ENCODE measurements at places on chromosomes 5 and 9. TPM values are rescaled to one million over a fixed set of nuclear protein-coding genes. Genes with fewer than 3 reads are reported as not detected.

DNA sequence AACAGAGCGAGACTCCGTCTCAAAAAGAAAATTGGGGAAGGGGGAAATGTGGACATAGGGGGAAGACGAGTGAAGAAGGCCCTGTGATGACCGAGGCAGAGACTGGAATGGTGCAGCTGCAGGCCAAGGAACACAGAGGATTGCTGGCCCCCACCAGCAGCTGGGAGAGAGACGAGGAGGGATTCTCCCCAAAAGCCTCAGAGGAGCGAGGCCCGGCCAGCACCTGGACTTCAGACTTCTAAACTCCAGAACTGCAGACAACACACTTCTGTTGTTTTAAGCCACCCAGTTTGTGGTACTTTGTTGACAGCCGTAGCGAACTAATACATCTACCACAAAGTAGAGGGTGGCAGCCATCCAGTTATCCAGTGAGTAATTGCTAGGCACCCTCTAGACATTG lies 124.6 kb downstream of the ATPSCKMT start:
- no peak overlapping the region for H3K27ac ChIP-seq
- H3K36me3 ChIP-seq, result no peaks in the 10 kb centered on the region
- no peaks in the 10 kb centered on the region for H3K4me1 ChIP-seq
- H3K27me3 ChIP-seq, result peaks cover 6% of the 10 kb centered on the region
- H3K4me3 ChIP-seq, result no peak overlapping the region

DNA sequence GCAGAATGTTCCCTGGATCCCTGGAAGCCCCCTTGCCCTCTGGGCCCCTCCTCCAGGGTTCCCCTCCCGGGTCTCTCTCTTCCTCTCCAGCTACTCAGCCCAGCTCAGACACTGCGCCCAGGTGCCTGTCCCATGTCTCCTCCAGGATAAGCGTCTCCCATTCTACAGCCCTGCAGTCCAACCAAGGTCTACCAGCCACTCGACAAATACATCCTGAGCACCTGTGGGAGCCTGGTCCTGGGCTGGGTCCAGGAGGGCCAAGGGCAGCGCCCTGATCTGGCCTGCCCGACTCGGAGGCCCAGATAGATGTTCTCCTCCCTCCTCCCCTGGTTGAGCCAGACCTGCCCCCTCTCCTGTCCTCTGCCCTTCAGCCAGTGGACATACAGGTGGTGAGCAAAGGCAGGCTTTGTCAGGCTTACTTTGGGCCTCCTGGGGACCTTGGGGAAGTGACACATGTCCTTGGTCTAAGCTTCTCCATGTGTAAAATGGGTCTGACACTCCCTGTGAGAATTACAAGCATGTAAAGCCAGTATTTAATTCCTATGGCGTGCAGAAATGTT lies 1.4 kb downstream of the FLT4 start:
- H3K4me3 ChIP-seq, result peak overlapping the region; percentile 99
- peak overlapping the region; percentile 86 for H3K27ac ChIP-seq
- DNase-seq, result no peak
- peaks cover 30% of the 10 kb centered on the region for H3K36me3 ChIP-seq
- peaks cover 22% of the 10 kb centered on the region for H3K27me3 ChIP-seq

DNA sequence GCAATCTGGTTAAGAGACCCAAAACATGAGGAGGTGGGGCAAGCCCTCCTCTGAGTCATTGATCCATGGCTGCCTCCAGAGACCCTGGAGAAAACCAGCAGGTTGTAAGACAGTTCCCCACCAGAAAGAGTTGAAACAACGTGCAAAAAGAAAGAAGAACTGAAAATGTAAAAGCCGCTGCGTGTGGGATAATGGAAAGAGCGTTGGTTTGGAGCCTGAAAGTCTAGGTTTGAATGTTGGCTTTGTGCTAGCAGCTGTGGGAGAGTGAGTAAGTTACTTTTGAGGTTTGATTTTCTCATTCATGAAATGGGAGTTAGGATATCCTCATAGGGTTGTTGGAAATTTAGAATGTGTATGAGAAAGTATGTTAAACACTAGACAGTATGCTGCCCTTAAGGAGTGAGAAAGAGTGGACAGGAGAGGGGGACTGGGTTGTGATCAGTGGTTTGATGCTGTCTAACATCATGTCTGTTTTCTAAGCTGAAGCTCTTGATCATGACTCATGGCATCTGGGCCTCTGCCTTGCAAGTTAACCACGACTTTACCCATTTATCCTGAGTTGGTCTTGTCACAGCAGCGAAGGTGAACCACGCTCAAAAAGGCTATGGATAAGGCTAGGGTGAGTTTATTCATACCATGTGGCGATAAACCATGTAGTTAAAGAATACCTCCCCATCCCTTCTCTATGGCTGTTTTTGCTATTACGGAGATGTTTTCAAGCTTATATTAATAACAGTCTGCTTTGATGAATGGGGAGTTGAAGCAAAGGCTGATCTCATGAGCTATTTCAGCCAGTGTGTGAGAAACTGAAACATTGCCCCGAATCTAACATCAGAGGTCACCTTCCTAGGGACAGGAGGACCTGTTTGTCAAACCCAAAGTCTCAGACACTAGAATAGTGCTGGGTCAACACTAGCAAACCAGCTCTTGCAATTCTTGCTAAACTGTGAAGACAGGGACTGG lies 41.3 kb downstream of the ZNF366 start:
- H3K4me1 ChIP-seq, result peaks cover 24% of the 10 kb centered on the region
- H3K27me3 ChIP-seq, result peaks cover 1% of the 10 kb centered on the region
- no peak overlapping the region for H3K27ac ChIP-seq
- DNase-seq, result no peak
- peaks cover 46% of the 10 kb centered on the region for H3K36me3 ChIP-seq

DNA sequence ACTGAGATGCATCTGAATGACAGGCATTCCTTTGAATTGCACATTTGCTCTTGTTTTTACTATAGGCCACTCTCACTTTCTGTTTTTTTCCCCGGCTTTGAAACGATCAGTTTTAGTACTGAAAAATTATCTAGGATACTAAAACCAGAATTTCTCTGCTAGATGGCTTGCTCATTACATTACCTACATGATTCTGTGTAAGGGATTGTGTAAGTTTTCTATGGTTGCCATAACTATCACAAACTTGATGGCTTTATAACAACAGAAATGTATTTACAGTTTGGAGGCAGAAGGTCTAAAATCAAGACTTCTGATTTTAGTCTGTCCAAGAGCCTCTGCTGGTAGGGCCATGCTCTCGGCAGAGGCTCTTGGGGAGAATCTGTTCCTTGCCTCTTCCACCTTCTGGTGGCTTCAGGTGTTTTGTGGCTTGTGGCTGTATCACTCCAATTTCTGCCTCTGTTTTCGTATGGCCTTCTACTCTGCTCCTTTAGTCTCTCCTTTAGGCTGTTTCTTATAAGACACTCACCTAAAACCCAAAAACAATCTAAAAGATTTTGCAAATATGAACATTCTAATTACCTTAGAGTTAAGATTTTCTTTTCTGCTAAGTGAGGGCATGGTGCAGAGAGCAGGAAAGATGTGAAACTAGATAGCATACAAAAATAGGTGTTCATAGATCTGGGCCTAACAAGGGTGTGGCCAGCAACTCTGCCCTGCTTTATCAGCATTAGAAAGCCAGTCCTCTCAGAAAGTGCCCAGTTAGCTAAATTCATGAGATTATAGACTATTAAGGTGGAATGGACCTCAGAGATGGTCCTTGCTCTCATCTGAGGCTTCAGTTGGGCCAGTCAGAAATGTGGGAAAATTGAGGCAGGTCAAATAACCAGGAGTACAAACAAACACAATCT lies 93.3 kb upstream of the CDKN2B start:
- H3K27me3 ChIP-seq, result no peaks in the 10 kb centered on the region
- no peaks in the 10 kb centered on the region for H3K36me3 ChIP-seq
- peaks cover under 1% of the 10 kb centered on the region for H3K4me1 ChIP-seq
- H3K4me3 ChIP-seq, result no peak overlapping the region
- no peak for DNase-seq
- no peak overlapping the region for H3K27ac ChIP-seq

GRCh38 chr9:101376111-101376848 lies 8.5 kb downstream of the BAAT start:
- no peak for DNase-seq
- H3K36me3 ChIP-seq, result no peaks in the 10 kb centered on the region
- no peak overlapping the region for H3K27ac ChIP-seq

DNA sequence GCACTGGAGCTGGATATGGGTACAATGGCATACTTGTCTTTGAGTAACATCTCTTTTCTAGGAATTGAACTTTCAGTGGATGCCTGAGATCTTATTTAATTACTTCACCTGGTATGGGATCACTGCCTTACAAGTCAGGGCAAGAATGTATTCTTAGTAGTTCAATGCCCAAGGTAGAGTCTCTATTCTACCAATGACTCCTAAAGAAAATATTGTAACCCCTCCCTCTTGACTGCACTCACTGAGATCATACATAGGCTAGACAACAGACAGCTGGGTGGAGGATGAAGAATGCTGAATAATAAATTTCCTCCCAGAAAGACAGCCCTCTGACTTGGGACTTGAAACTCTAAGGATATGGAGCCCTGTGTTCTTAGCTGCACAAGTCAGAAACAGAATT lies 1216.3 kb upstream of the ACO1 start:
- H3K36me3 ChIP-seq, result no peaks in the 10 kb centered on the region
- H3K27me3 ChIP-seq, result peaks cover 3% of the 10 kb centered on the region
- no peak overlapping the region for H3K27ac ChIP-seq
- H3K4me1 ChIP-seq, result no peaks in the 10 kb centered on the region

DNA sequence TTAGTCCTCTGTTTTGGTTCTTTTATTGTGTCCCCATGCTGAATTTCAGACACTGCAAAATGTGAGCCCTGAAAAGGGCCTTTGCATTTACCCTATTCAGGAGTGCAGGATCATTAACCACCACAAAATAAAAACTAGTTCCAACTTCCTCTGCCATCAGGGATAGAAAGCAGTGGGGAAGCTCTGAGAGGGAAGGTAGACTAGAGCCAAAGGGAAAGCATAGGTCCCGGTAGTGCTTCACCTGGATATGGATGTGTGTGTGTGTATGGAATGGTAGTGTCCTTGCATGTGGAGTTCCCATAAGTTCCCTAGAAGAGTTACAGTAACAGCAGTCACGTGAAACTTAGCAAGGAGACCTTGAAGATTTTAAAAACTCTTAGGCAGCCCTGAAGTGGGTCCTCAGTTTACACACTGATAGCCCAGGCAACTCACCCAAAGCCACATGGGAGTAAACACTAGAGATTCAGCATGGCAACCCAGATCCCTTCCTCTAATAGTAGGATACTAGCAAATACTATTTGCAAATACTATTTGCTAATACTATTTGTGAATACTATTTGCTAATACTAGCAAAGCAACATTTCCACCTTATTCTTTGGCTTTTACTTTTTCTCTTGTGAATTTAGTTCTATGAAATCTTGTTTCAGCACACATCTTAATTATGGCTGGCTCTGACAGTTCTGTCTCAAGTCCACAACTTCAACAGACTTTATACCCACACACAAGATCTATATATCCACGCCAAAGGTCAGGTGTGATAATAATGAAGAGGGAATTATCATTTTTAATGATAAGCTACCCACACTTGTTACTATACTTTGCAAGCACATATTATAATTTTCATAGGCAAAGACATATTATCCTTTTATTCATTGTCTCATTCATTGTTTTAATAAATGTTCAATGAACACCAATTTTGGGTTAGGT lies 70.4 kb upstream of the IFNE start:
- no peak overlapping the region for H3K27ac ChIP-seq
- no peaks in the 10 kb centered on the region for H3K27me3 ChIP-seq
- H3K4me1 ChIP-seq, result peaks cover 4% of the 10 kb centered on the region
- no peaks in the 10 kb centered on the region for H3K36me3 ChIP-seq
- DNase-seq, result no peak

GRCh38 chr9:91089405-91090129 lies 272.2 kb downstream of the AUH start:
- H3K4me1 ChIP-seq, result peaks cover 2% of the 10 kb centered on the region
- H3K27me3 ChIP-seq, result no peaks in the 10 kb centered on the region
- no peak overlapping the region for H3K4me3 ChIP-seq

DNA sequence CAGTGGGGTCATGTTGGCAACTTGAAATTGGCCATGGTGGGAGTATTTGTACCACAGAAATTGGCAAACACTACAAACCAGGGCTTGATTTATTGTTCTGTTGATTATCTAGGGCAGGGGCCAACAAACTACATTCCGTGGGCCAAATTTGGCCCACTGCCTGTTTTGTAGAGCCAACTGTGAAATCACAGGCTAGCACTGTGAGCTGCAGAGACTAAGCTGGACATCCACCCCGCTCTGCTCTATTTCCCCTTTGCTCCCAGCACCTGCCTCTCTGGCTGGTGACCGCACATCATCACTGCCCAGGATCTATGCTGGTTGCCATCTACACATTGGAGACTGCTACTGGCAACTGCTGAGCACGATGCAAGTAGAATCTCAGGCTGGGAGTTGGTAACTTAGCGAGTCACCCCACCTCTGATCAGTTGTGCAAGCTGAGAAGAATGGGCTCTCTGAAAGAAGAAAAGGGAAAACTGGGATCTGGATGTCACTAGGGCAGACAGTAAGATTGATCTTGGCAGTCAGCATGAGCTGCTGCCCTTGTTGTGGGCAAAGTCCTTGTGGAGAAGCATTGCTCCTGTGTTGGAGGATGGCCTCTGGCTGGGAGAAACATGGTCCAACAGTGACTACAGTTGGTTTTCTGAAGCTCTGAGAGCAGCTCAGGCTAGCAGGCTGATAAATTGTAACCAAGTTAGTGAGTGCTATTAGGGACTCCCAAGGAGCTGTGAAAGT lies 144.7 kb upstream of the RAD23B start:
- H3K4me3 ChIP-seq, result no peak overlapping the region

- H3K36me3 ChIP-seq, result no peaks in the 10 kb centered on the region
- H3K27ac ChIP-seq, result no peak overlapping the region
- DNase-seq, result no peak
- H3K4me3 ChIP-seq, result no peak overlapping the region
- H3K27me3 ChIP-seq, result peaks cover 6% of the 10 kb centered on the region
- H3K4me1 ChIP-seq, result peaks cover 38% of the 10 kb centered on the region
These were observed 298.3 kb downstream of the CSNK1G3 start for GRCh38 chr5:123810253-123810652.

GRCh38 chr9:77770340-77770739 lies 122.2 kb upstream of the GNA14 start:
- no peak for DNase-seq
- H3K27ac ChIP-seq, result peak overlapping the region; percentile 68
- peaks cover 7% of the 10 kb centered on the region for H3K36me3 ChIP-seq
- peaks cover 8% of the 10 kb centered on the region for H3K27me3 ChIP-seq
- H3K4me1 ChIP-seq, result peaks cover 50% of the 10 kb centered on the region

- peak overlapping the region; percentile 92 for H3K27ac ChIP-seq
- peaks cover 12% of the 10 kb centered on the region for H3K27me3 ChIP-seq
- H3K4me1 ChIP-seq, result peaks cover 47% of the 10 kb centered on the region
- no peak overlapping the region for H3K4me3 ChIP-seq
- peaks cover 4% of the 10 kb centered on the region for H3K36me3 ChIP-seq
These were observed 101.7 kb upstream of the SARDH start for GRCh38 chr9:133839822-133840329.

DNA sequence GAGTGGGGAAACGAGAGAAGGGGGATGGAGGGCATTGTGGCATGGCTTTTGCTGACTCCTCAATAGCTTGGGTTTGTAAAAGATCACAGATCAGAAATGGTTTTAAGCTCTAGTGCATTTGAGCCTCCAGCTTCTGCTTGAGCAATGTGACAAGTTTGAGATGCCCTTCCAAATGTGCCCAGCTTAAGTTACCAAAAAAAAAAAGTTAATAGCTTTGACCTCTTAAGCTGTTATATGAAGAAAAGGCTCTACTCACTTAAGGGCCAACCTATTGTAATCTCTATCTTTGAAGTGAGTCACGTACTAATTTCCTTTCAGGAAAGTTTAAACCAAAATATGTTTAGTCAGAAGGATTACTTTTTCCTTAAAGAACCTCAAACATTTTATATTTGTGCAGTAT lies 428.8 kb upstream of the ACTBL2 start:
- H3K36me3 ChIP-seq, result no peaks in the 10 kb centered on the region
- no peaks in the 10 kb centered on the region for H3K27me3 ChIP-seq
- H3K27ac ChIP-seq, result no peak overlapping the region
- no peak for DNase-seq
- H3K4me3 ChIP-seq, result no peak overlapping the region

The MVB12B gene
- 18.8 TPM for total RNA-seq

The PCDH1 gene
- 140 TPM for total RNA-seq

The LCN10 gene
- not detected for total RNA-seq

The C5orf52 gene
- total RNA-seq, result not detected
